NCI-H526 treated with DMSO at 0.1 percent for 48 hours (cell line): ENCODE measurements at places on chromosomes 16 and 17.
A peak's percentile ranks its signal among the peaks of the same experiment; 100 is the strongest.

GRCh38 chr17:43467981-43468581 lies 15.7 kb upstream of the DHX8 start:
- no peak for DNase-seq

DNA sequence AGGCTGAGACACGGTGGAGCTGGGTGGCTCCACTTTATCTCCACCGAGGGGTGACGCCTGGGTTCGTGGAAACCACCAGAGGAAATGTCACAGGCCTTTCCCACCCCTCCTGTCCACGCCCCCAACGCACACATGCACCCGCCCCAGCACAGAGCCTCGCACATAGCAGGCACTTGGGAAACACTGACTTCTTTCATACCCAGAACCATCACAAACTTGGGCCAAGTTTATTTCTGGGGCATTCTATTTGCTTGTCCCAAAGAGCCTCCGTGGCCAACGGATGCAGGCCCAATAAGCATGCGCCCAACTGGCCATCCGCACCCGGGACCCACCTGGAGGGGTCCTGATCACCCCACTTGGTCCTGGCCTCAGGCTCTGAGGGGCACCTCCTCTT lies 3.3 kb downstream of the BCAR1 start:
- DNase-seq = no peak

DNA sequence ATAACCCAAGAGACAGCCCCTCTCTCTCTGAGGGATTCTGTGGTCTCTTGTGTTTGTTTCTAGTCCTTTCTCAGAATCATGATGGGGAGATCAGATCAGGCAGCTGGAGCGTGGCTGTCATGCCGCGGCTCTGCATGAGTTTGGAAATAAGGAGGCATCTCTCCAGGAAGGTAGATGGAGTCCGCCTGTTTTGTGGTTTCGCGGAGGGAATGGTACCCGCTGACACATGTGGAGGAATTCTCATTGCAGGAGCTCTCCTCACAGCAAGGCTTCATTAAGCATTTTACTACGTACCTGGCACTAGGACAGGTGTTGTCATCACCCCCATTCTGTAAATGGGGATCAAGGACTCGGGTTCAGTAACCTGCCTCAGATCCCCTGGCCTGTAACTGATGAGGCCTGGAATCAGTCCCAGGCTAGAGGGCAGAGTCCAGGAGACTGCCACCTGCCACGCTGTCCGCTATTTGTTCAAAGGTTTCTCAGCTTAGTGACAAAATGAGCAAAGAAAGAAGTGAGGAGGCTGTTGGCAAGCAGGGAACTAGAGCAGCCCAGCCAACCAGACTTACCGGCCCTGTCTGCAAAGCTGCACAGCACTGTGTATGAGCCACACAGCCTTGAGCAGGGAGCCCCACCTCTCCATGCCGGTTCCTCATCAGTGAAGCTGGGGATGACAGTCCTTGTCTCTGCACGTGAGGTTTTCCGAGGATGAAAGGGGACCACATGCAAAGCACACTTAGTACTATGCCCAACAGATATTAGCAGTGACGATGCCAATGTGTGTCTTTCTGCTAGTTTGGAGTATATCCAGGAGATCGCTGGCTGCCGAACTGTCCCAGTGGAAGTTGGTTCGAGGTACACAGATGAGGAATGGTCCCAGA lies 11.0 kb downstream of the KDM8 start:
- DNase-seq = no peak

GRCh38 chr16:69520800-69521602 lies 44.8 kb upstream of the NFAT5 start:
- no peak for DNase-seq

DNA sequence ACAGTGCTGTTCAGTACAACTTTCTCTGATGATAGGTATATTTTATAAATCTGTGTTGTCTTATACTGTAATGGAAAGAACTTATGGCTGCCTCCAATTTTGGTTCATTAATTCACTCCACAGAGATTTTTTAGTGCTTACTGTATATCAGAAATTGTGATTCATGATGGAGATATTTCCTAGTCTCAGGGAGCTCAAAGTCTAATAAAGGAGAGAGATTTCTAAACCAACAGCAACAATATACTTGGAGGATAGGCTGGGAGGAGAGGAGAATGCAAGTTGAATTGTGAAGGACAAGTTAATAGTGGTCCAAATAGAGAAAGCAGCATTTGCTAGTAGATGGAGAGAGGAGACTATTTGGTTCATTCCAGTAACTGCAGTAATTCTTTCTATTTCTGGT lies 63.5 kb downstream of the TANC2 start:
- DNase-seq = no peak

DNA sequence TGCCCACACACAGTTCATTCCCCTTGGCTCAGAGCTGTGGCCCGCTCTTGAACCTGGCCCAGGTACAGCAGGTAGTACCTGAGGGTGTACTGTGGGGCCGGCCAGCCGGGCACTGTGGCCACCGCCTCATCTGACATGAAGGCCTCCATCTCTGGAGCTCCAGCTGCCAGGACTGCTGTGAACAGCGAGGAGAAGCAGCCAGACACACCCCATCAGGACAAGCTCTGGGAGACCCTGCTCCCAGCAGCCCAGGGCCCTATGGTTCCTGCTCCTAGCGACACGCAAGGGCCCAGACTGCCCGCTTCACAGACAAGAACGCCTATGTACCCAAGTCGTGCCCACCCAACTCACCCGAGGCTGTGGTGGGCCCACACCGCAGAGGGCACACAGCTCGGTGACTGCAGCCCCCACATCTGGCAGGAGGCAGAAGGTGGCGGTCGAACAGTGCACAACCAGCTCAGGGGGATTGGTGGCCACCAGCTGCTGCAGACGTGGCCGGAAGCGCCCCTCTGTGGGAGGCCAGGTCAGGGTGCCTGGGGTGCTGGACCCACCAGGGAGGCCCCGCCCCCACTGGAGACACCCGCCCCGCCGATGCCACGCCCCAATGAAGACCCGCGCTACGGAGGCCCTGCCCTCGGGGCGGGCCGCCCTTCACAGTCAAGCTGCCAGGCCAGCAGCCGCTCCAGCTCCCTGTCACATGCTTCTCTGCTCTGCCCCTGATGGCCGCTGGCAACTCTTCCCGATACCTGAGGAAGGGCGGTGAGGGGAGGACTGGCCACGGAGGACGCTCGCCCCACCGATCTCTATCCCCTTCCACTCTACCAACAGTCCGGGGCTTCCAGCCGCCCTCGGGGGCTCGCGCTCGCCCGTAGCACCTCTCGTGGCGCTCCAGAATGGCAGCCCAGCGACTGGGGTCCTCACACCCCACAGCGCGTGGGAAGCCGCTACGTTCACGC lies 1.1 kb upstream of the STUB1 start:
- peak; percentile 60 for DNase-seq
